Cortex of kidney (tissue), 1 donor: ENCODE measurements at places on chromosomes 4 and X.

DNA sequence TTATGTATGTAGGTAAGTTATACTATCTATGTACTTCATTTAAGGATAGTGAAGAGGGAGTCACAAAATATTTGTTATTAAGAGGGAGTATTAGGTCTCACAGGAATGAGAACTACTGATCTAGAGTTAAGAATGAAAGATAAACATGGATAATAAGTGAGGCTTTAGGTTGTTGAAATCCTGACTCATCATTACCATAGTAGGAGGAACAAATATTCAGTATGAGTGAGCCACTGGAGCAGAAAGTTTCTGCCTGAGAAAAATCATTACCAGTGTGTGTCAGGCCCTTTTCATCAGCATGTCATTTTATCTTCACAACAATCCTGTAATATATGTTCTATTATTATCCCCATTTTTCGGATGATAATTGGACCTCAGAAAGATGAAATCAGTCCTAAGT, 27.2 kb upstream of the IGSF1 start:
- DNase-seq, result no peak

- DNase-seq, result no peak
These were observed 67.6 kb downstream of the PDGFRA start for GRCh38 chr4:54296548-54297203.

GRCh38 chr4:130576218-130576617, 1480.3 kb downstream of the C4orf33 start:
- no peak for DNase-seq

DNA sequence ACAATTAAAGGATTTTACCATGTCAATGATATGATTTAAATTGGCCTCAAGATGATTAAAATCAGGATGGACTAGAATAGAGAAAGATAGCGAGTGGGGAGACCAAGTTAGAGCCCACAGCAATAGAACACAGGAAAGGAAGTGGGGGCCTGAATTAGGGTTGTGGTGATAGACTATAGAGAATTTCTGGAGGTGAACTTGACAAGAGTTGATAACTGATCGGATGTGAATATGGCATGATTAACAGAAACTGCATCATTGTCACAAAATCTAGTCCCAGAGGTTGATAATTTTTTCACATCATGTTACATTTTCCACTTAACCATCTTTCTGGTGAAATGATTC, 26.3 kb upstream of the TRPC3 start:
- no peak for DNase-seq

GRCh38 chr4:91734682-91735081, 569.1 kb upstream of the GRID2 start:
- DNase-seq, result no peak

DNA sequence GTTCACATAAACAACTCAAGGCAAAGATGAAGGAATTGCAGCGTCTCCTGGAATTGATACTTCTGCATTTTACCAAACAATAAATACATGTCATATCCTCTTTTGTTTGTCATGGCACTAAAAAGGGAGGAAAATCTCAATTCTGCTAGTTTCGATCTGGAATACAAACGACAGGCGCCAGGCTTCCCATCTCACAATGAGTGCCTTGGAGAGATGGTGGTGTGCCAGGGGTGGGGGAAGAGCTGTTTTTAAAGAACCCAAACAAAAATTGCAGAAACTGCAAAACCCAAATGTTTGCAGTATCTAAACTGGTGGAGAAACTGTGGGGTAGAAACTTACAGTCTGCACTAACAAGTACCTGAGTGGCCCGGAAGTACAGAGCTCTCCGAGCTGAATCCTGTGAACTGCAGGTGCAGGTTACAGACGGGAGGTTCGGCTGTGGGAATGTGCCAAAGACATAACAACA, 53.0 kb upstream of the KLF3 start:
- no peak for DNase-seq

GRCh38 chr4:52312722-52313121, 261.6 kb downstream of the SPATA18 start:
- DNase-seq, result no peak

GRCh38 chr4:60913002-60913401, 287.1 kb upstream of the ADGRL3 start:
- DNase-seq, result no peak

- DNase-seq, result no peak
These were observed 52.8 kb downstream of the SPRY1 start for GRCh38 chr4:123449362-123449761.
